Activated T-helper 2 cell treated with anti-CD3 and anti-CD28 coated beads, Interferon-gamma antibody, Interleukin-2, Interleukin-4, amounts not matched to agents 10 μg/mL and 5 μg/mL and 100 μg/mL, durations not matched to agents 14 hours and 24 hours and 36 hours (primary cell): ENCODE measurements at places on chromosomes 7 and 10. TPM values are rescaled to one million over a fixed set of nuclear protein-coding genes. Genes with fewer than 3 reads are reported as not detected.

The CYCS gene
- total RNA-seq, result 235 and 251 TPM in 2 replicates

The C10orf105 gene
- total RNA-seq, result 0.11 and 0.18 TPM in 2 replicates

The HOXA6 gene
- total RNA-seq, result not detected in 2 replicates

The GSTO2 gene
- total RNA-seq, result 0.57 and 1.4 TPM in 2 replicates

DNA sequence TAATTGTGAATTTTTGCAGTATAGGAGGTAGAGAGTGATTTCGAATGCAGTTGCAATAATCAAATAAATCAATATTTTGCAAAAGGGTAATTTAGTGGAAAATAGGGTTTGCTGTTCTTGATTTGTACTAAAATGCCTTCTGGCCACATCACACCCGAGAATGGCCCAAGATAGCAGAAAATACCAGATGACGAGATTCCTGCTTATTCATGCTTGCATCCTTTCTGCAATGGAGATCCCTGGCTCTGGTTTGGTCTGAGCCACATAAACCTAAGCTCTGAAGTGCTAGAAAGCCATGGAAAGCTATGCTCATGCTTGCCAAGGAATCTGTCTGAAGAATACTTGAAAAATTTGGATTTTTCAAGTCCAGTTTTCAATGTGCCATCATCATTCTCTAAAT is 634.2 kb upstream of the COBL start:
- DNase-seq, result no peak
- H3K36me3 ChIP-seq, result no peaks in the 10 kb centered on the region
- no peak overlapping the region for H3K27ac ChIP-seq

- H3K27ac ChIP-seq, result no peak overlapping the region
- H3K27me3 ChIP-seq, result no peaks in the 10 kb centered on the region
- peaks cover 61% of the 10 kb centered on the region for H3K36me3 ChIP-seq
- peaks cover 56% of the 10 kb centered on the region for H3K4me1 ChIP-seq
Measured at GRCh38 chr10:100182908-100183307, 2.9 kb downstream of the ERLIN1 start.
